Activated CD8-positive, alpha-beta T cell treated with anti-CD3 and anti-CD28 coated beads, Interleukin-2, amount 10 ng/mL, durations not matched to agents 7 days and 5 days (primary cell): ENCODE measurements at places on chromosomes 6 and 20. TPM values are rescaled to one million over a fixed set of nuclear protein-coding genes. Genes with fewer than 3 reads are reported as not detected.

Gene EHMT2
- 72.3 TPM for total RNA-seq

Gene FLOT1
- 314 TPM for total RNA-seq

Gene MAFB
- not detected for total RNA-seq

Gene SAMD3
- total RNA-seq = 28.9 TPM

Gene GATA5
- not detected for total RNA-seq

Gene DNAH8
- total RNA-seq = not detected

Gene ZSCAN23
- 0.83 TPM for total RNA-seq

Gene TNFRSF21
- total RNA-seq = 0.16 TPM

Gene SRSF12
- not detected for total RNA-seq

Gene SLC22A7
- total RNA-seq = not detected

Gene HMGA1
- total RNA-seq = 308 TPM

Gene PCIF1
- 40.3 TPM for total RNA-seq

Gene BLCAP
- 34.6 TPM for total RNA-seq

Gene CAGE1
- total RNA-seq = 0.16 TPM

Gene FOXC1
- total RNA-seq = not detected

Gene ALDH5A1
- total RNA-seq = 4.8 TPM

Gene NKX2-2
- not detected for total RNA-seq

Gene CGA
- total RNA-seq = not detected

Gene SLC24A3
- total RNA-seq = not detected

Gene MMUT
- 14.0 TPM for total RNA-seq

Gene ASIP
- not detected for total RNA-seq

Gene CLVS2
- not detected for total RNA-seq

Gene C20orf144
- total RNA-seq = 0.21 TPM

Gene ENPP5
- total RNA-seq = not detected

Gene CD109
- total RNA-seq = 5.0 TPM

Gene MMP24OS
- 42.0 TPM for total RNA-seq

Gene GSTA2
- not detected for total RNA-seq

Gene BPI
- total RNA-seq = not detected

Gene TGM2
- total RNA-seq = 0.34 TPM

Gene FRMD1
- total RNA-seq = not detected

Gene RUNX2
- 3.0 TPM for total RNA-seq

Gene TLDC2
- not detected for total RNA-seq

Gene PI16
- not detected for total RNA-seq

Gene RBPJL
- total RNA-seq = not detected

Gene SIRPA
- total RNA-seq = not detected

Gene SCRT2
- total RNA-seq = not detected

Gene EDEM2
- total RNA-seq = 19.6 TPM

Gene TCEA2
- 55.3 TPM for total RNA-seq

Gene EIF2S2
- total RNA-seq = 94.7 TPM

Gene PAK5
- not detected for total RNA-seq

Gene RBBP8NL
- total RNA-seq = not detected

Gene GHRH
- not detected for total RNA-seq

Gene TRIM40
- total RNA-seq = not detected

Gene AKAP7
- 9.1 TPM for total RNA-seq

Gene TOX2
- 0.31 TPM for total RNA-seq

Gene PLEKHG1
- total RNA-seq = 1.8 TPM

Gene TAPBP
- total RNA-seq = 245 TPM

Gene ARID1B
- 62.4 TPM for total RNA-seq

Gene FOXA2
- not detected for total RNA-seq

Gene ID4
- not detected for total RNA-seq

Gene REM1
- not detected for total RNA-seq

Gene RNF144B
- total RNA-seq = 0.73 TPM

Gene KCNK15
- total RNA-seq = not detected

Gene LAMA2
- 0.26 TPM for total RNA-seq

Gene PBOV1
- total RNA-seq = not detected

Gene ZBP1
- total RNA-seq = 11.7 TPM

Gene SOX18
- 0.13 TPM for total RNA-seq

Gene OR2B6
- not detected for total RNA-seq

Gene SLC52A3
- not detected for total RNA-seq

Gene HSPA1A
- total RNA-seq = 75.7 TPM
